HCEC 1CT (cell line): ENCODE measurements at places on chromosomes 3 and 15.

- DNase-seq = no peak
Observed at GRCh38 chr3:28867836-28868235, 413.0 kb upstream of the RBMS3 start.

- DNase-seq = no peak
Observed at GRCh38 chr15:69380726-69381105, 33.4 kb upstream of the KIF23 start.

DNA sequence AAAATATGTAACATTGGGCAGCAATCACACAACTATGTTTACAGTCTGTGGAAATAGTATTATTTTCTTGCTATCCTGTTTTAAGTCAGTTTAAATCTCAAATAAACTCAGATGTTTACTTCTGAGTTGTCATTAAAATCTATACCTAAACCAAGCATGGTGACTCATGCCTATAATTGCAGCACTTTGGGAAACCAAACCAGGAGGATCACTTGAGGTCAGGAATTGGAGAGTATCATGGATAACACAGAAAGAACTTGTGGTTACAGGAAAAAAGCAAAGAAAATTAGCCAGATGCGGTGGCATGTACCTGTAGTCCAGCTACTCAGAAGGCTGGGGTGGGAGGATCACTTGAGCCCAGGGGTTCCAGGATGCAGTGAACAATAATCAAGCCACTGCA lies 631.6 kb upstream of the EPHA6 start:
- DNase-seq = peak; percentile 41

- DNase-seq = no peak
Observed at GRCh38 chr3:61173676-61174075, 77.6 kb downstream of the FHIT start.

DNA sequence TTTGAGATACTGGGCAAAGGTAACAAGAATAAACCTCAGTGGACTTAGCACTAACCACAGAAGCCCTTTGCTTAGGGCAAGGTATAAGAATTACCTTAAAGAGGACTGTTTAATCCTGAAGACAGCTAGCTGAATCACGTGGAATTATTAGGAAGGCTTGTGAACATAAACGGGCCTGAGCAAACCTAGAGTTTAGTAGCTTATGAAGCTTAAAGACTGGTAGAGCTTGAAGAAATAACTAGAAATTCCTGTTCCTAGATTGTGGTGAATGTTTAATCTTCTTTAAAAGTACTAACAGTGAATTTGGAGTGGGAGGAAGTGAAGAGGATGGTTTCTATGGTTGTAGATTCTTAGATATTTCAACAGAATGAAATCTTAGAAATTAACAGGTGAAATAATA lies 428.9 kb upstream of the THRB start:
- no peak for DNase-seq

- DNase-seq = no peak
Observed at GRCh38 chr3:153314038-153314437, 152.0 kb downstream of the RAP2B start.

- no peak for DNase-seq
Observed at GRCh38 chr3:71724584-71725270, 475 bp downstream of the EIF4E3 start.

- DNase-seq = no peak
Observed at GRCh38 chr15:66638377-66638776, 63.7 kb upstream of the SMAD6 start.

DNA sequence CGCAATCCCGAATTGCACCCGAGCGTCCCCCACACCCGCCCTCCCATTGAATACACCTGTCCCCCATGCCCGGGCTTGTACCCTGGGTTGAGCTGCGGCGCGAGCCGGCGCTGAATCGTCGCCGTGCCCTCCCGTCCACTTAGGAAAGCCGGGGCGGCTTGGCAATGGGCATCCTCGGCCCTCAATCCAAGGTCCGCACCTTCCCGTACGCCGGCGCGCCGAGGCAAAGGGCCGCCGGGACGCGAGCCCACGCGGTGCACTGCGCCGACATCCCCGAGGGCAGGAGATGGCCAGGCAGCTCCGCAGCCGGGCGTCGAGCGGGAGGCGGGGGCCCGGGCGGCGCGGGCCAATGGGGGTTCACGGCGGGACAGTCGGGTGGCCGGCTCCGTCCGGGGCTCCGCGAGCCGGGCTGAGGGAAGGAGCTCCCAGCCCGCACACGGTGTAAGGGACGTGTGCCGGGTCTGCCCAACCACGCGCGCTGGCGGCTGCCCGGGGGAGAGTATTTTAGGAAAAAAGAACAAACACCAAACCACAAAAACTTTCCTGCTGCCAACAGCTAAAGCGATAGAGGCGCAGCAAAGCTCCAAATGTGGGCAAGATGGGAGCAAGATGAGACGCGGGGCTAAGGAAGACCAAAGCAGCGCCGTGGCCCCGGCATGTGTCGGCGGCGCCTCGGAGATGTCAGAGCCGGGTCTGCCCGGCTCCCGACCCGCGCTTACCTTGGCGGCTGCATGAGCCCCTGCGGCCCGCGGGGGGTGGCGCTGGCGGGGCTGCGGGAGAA lies 621 bp downstream of the RGMA start:
- no peak for DNase-seq

- DNase-seq = no peak
Observed at GRCh38 chr3:120460181-120460790, 9.5 kb upstream of the FSTL1 start.

DNA sequence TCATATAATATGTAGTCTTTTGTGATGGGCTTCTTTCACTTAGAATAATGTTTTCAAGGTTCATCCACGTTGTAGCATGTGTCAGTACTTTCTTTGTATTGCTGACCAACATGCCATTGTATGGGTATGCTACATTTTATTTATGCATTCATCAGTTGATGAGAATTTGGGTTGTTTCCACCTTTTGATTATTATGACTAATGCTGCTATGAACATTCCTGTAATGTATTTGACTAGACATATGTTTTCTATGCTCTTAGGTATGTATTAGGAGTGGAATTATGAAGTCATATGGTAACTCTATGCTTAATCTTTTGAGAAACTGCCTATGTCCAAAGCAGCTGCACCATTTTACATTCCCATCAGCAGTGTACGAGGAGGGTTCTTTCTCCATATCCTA lies 3.2 kb upstream of the PODXL2 start:
- peak; percentile 18 for DNase-seq

- no peak for DNase-seq
Observed at GRCh38 chr3:135084405-135084804, 289.3 kb downstream of the EPHB1 start.

- peak; percentile 24 for DNase-seq
Observed at GRCh38 chr3:16840101-16840424, 44.7 kb upstream of the PLCL2 start.

- DNase-seq = peak; percentile 48
Observed at GRCh38 chr3:168952551-168952950, 711.0 kb downstream of the MECOM start.

- no peak for DNase-seq
Observed at GRCh38 chr3:127044996-127045395, 62.1 kb downstream of the PLXNA1 start.

GRCh38 chr3:54538346-54538745 lies 389.5 kb downstream of the LRTM1 start:
- no peak for DNase-seq

DNA sequence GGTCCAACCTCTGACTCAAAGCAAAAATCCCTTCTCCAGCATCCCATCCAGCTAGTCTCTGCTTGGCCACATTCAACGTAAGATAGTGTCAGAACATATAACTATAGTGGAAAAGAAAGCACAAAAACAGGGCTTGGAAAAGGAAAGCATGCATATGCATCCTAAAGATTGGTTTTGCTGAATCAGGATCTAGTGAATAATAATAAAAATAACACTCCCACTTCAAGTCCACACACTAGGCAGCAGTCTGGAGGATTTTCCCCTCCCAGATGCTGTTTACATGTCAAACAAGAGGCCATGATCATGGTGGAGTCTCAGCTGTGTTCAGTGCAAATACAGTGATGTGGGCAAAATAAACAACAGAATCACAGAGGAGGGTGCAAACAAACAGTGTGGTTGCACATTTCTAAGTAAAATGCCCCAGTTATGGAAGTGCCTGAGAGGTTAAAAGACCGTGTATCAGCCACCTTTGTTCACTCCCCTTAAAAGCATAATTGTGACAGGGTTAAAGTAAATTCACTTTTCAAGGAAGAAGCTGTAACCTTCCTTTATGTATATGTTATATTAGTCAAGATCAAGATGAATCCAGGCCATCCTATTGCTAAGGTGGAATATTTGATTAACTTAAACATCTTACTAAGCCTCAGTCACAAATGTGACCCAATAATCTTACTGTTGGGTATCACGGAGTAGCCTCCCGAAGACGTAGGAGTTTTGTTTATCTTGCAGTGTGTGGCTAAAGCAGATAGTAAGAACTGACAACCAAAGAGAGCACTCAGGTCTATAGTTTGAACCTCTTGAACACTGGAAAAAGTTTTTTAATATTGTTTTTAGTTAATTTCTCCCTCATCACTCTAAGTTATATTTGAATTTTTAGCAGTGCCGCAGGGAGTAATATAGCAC lies 424.5 kb downstream of the SOX2 start:
- no peak for DNase-seq

GRCh38 chr3:148964809-148965208 lies 26.5 kb upstream of the GYG1 start:
- DNase-seq = no peak

- peak; percentile 56 for DNase-seq
Observed at GRCh38 chr15:79960502-79961212, 10.3 kb downstream of the BCL2A1 start.

- peak; percentile 13 for DNase-seq
Observed at GRCh38 chr15:62505762-62506161, 340.7 kb upstream of the C2CD4B start.

GRCh38 chr3:104951426-104951825 lies 415.3 kb upstream of the ALCAM start:
- no peak for DNase-seq

DNA sequence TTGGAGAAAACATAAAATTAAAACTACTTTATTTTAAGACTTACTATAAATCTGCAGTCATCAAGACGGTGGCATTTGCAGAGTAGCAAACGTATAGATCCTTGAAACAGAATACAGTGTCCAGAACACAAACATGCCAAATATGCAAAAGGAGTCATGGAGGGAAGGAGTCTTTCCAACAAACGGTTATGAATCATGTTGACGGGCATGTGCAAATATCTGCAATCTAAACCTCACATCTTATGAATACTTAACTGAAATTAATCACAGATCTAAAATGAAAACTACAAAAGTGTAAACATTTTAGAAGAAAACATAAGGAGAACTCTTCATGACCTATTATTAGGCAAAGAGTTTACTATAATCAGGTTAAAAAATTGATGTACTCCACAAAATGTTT lies 69.4 kb downstream of the TFRC start:
- DNase-seq = peak; percentile 51

GRCh38 chr3:40130721-40131120 lies 178.8 kb upstream of the EIF1B start:
- peak; percentile 2 for DNase-seq

- peak; percentile 15 for DNase-seq
Observed at GRCh38 chr3:41450416-41451231, 251.3 kb downstream of the CTNNB1 start.

GRCh38 chr3:108017587-108017986 lies 73.2 kb downstream of the CD47 start:
- DNase-seq = no peak

DNA sequence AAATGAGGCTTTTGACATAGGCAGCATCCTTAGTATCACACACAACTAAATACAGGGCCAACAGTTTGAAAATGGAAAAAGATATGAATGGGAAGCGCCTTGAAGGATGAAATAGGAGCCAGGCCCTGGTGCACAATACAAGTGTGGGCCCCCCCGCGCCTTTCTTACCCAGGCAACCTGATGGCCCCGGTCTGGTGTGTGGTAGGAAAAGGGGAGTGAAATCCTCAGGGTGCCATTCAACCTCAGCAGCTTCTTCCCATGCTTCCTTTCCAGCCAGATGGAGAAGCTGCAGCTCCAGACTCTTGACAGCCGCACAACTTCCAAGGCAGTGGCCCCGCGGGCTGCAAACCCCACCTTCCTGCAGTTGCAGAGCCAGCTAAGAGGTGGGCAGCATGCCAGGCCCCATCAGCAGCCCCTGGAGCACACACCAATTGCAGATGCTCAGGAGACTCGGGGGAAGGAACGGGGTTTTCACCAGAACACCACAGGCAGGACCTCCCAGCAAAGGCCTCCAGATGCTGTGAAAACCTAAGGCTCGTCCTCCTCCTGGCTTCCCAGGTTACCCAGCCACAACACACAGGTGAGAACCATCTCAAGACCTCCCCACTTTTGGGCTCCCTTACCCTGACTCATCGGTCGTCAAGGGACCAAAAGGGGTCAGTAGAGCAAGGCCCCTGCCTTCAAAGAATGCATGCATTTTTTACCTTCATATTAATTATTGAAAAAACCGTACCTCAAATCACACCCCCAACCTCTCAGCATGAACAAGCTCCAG lies 101.6 kb downstream of the CPN2 start:
- DNase-seq = no peak

- peak; percentile 43 for DNase-seq
Observed at GRCh38 chr15:43390723-43391122, 19.8 kb downstream of the TUBGCP4 start.

GRCh38 chr3:66355997-66356396 lies 135.2 kb downstream of the SLC25A26 start:
- no peak for DNase-seq

GRCh38 chr15:35229085-35229484 lies 144.0 kb upstream of the NANOGP8 start:
- DNase-seq = no peak

GRCh38 chr3:149085828-149086231 lies 503 bp downstream of the HLTF start:
- peak; percentile 20 for DNase-seq

DNA sequence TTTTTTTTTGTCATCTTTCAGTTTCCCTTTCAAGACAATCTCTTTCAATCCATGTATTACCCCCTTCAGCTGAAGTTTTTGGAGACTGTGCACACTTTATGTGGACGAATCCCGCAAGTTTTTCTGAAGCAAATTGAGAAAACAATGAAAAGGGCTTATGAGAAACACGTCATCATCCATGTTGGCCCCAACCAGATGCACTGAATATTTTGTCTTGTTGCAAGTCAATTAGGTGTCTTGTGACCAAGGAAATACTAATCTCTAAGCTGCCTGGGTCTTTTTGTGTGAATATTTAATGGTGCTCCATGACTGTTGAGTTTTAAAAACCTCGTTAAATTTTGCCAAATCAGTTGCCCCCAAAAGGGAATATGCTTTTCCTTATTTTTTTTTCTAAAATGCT lies 21.7 kb upstream of the PPP4R2 start:
- DNase-seq = no peak

GRCh38 chr3:40309925-40310695 lies 603 bp downstream of the EIF1B start:
- DNase-seq = peak; percentile 31

- no peak for DNase-seq
Observed at GRCh38 chr15:48775546-48775945, 35.3 kb downstream of the CEP152 start.
